CD4-positive, alpha-beta T cell (primary cell): ENCODE measurements at places on chromosomes 7 and 10. TPM values are rescaled to one million over a fixed set of nuclear protein-coding genes. Genes with fewer than 3 reads are reported as not detected.

GRCh38 chr10:51786684-51787035 lies 87.3 kb upstream of the CSTF2T start:
- DNase-seq, result no peak
- H3K27me3 ChIP-seq, result no peaks in the 10 kb centered on the region
- H3K4me3 ChIP-seq, result no peak overlapping the region
- no peaks in the 10 kb centered on the region for H3K4me1 ChIP-seq
- H3K36me3 ChIP-seq, result no peaks in the 10 kb centered on the region
- H3K27ac ChIP-seq, result no peak overlapping the region

- H3K4me3 ChIP-seq, result no peak overlapping the region
- no peaks in the 10 kb centered on the region for H3K4me1 ChIP-seq
- no peak overlapping the region for H3K27ac ChIP-seq
- DNase-seq, result no peak
- H3K36me3 ChIP-seq, result no peaks in the 10 kb centered on the region
- H3K27me3 ChIP-seq, result peaks cover 33% of the 10 kb centered on the region
Observed at GRCh38 chr10:111222961-111223360, 146.1 kb downstream of the ADRA2A start.

GRCh38 chr10:126930131-126930882 lies 25.1 kb downstream of the DOCK1 start:
- H3K36me3 ChIP-seq, result no peaks in the 10 kb centered on the region
- H3K27ac ChIP-seq, result no peak overlapping the region
- no peaks in the 10 kb centered on the region for H3K27me3 ChIP-seq
- no peak overlapping the region for H3K4me3 ChIP-seq

NODAL gene
- total RNA-seq, result not detected

DNA sequence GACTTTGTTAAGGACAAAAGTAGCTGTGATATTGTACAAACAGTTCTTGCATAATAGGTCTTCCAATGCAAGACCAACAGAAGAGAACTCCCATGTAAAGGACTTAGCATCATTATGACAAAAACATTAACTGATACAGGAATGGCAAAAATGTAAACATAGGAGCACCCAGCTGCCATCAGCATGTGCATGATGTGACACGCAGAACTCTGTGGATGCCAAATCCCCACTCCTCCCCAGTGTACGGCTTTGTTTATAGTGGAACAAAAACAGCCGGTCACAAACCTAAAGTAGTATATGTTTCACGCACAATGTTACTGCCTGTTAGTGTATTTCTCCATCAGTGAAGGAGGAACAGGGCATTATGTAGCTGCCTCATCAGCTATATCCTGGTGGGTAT lies 316.0 kb upstream of the AOAH start:
- no peak for DNase-seq
- H3K4me1 ChIP-seq, result no peaks in the 10 kb centered on the region
- no peak overlapping the region for H3K27ac ChIP-seq
- H3K36me3 ChIP-seq, result peaks cover 6% of the 10 kb centered on the region

- H3K27me3 ChIP-seq, result no peaks in the 10 kb centered on the region
- H3K4me1 ChIP-seq, result peaks cover 97% of the 10 kb centered on the region
- H3K27ac ChIP-seq, result peak overlapping the region; percentile 75
Observed at GRCh38 chr10:104330168-104331110, 7.8 kb downstream of the ITPRIP start.

- no peak overlapping the region for H3K27ac ChIP-seq
- H3K36me3 ChIP-seq, result peaks cover 34% of the 10 kb centered on the region
- no peak overlapping the region for H3K4me3 ChIP-seq
- no peaks in the 10 kb centered on the region for H3K27me3 ChIP-seq
Observed at GRCh38 chr10:99693933-99694583, 34.7 kb downstream of the ENTPD7 start.

GRCh38 chr10:33550811-33551210 lies 216.3 kb upstream of the NRP1 start:
- H3K4me3 ChIP-seq, result no peak overlapping the region
- peaks cover 9% of the 10 kb centered on the region for H3K27me3 ChIP-seq
- DNase-seq, result no peak
- H3K36me3 ChIP-seq, result no peaks in the 10 kb centered on the region
- H3K4me1 ChIP-seq, result no peaks in the 10 kb centered on the region

DNA sequence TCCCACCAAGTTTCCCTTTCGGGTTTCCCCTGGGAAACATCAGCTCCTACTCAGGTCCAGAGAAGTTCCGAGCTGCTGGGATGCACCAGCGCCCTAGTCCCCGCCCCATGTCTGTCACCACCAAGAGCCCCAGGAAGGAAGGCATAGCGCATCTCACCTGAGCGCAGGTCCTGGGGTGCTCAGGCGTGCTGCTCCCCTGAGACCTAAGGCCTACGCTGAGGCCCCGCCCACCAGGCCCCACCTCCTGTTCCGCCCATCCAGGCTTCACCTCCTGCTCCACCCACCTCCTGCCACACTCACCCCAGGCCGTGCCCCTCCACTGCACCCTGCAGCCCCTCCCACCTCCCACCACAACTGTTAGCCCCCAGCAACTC lies 1.2 kb upstream of the TFR2 start:
- no peak overlapping the region for H3K4me3 ChIP-seq
- H3K36me3 ChIP-seq, result no peaks in the 10 kb centered on the region
- no peaks in the 10 kb centered on the region for H3K27me3 ChIP-seq
- H3K27ac ChIP-seq, result no peak overlapping the region
- DNase-seq, result no peak

DNA sequence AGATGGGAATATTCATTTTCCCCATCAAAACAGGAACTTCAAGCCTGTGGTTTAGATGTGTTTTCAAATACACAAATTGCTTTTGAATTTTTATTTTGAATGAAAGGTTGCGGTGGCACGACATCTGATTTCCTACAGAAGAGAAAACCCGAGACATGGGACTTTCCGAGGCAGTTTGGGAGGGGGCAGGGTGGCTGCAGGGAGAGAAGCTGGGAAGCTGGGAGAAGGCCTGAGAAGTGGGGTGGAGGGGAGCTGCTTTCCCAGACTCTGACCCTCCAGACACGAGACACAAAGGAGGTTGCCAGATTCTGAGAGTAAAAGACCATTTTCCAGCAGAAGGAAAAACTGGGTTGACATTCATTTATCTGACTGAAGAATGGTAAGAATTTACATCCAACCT lies 19.6 kb downstream of the TMEM176A start:
- H3K27ac ChIP-seq, result no peak overlapping the region
- no peaks in the 10 kb centered on the region for H3K36me3 ChIP-seq
- DNase-seq, result no peak
- no peaks in the 10 kb centered on the region for H3K4me1 ChIP-seq
- H3K27me3 ChIP-seq, result no peaks in the 10 kb centered on the region

GRCh38 chr10:72794260-72794659 lies 99.3 kb upstream of the OIT3 start:
- H3K27me3 ChIP-seq, result no peaks in the 10 kb centered on the region
- no peak overlapping the region for H3K4me3 ChIP-seq
- no peak overlapping the region for H3K27ac ChIP-seq

NET1 gene
- 29.0 TPM for total RNA-seq

C1QL3 gene
- total RNA-seq, result not detected

DNA sequence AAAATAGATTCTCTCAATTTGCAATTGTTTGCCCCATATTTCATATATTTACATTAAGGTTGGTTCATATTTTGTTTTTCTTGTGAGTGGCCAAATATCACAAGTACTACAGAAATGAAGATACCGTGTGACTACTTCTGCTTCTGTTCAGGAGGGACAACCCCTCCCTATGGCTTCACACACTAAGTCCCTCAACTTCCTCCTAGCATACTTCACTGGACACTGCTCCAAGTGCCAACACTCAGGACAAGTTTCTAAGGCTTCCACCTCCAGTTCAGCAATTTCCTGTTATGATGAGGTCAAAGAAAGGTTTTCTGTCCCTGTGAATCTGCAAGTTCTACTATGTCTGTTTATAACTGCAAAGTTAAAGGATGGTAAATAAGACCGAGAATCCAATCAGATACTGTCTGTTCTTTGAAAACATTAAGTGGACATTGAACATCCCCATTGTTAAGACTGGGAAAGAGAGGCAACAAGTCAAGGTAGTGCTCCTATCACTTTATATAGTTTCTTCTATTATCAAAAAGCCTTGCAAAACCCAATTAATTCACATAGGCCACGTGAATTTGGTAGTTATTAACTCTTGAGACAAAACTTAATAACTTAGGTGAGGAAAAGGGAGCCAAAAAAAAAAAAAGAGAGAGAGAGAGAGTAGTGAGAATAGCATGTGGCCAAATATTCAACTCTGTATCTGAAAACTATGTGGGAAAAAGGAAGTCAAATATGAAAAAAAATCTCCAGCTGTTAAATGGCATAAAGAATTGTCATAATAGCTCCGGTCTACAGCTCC lies 81.3 kb upstream of the DKK1 start:
- H3K4me1 ChIP-seq, result no peaks in the 10 kb centered on the region
- H3K27ac ChIP-seq, result no peak overlapping the region
- no peaks in the 10 kb centered on the region for H3K27me3 ChIP-seq

HPSE2 gene
- total RNA-seq, result not detected

- no peak overlapping the region for H3K4me3 ChIP-seq
- no peak overlapping the region for H3K27ac ChIP-seq
- H3K36me3 ChIP-seq, result no peaks in the 10 kb centered on the region
- no peak for DNase-seq
Observed at GRCh38 chr10:122814493-122814892, 31.2 kb downstream of the CUZD1 start.

CLCN1 gene
- total RNA-seq, result not detected

MAGI2 gene
- not detected for total RNA-seq

DNA sequence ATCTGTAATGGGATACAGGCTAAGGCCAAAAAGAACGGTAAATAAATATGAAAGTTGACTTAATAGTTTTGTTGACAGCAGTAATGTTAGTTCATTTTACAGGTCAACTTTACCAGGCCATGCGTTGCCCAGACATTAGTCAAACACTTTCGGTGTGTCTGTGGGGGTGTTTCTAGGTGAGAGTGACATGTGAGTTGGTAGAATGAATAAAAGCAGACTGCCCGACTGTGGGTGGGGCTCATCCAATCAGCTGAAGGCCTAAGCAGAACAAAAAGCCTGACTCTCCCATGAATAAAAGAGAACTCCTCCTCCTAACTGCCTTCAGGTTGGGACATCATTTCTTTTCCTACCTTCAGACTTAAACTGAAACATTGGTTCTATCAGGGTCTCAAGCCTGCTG lies 132.3 kb downstream of the MTPAP start:
- H3K27ac ChIP-seq, result no peak overlapping the region
- H3K4me1 ChIP-seq, result peaks cover 6% of the 10 kb centered on the region
- H3K27me3 ChIP-seq, result peaks cover 2% of the 10 kb centered on the region
- H3K4me3 ChIP-seq, result no peak overlapping the region

DNA sequence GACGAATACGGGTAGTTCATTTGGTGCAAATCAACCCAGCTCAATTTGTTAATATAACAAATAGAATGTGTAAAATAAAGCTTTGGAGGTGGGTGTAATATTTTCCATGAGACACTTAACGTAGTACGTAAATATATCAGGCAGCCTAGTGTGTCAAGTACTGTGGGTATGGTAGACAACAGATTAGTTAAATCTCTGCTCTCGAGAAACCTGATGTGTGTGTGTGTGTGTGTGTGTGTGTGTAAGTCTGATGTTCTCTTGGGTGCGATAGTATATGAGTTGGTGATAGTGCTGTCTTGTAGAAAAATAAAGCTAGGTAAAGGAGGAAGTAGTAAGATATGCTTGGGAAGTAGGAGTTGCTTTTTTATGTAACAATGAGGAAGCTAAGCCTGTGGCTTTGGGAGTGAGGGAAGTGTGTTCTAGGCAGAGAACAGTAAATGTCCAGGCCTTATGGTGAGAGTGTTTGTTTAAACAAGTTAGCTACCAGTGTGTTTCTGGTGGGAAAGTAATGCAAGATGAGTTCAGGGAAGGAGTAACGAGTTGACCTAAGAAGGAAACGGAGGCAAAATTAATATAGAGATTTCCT lies 26.1 kb downstream of the WAC start:
- H3K36me3 ChIP-seq, result peaks cover 64% of the 10 kb centered on the region
- no peak overlapping the region for H3K4me3 ChIP-seq
- no peak overlapping the region for H3K27ac ChIP-seq
- H3K27me3 ChIP-seq, result no peaks in the 10 kb centered on the region

GIMAP1 gene
- 8.0 TPM for total RNA-seq

ZNF22 gene
- 14.1 TPM for total RNA-seq

MUC12 gene
- 0.39 TPM for total RNA-seq

DNA sequence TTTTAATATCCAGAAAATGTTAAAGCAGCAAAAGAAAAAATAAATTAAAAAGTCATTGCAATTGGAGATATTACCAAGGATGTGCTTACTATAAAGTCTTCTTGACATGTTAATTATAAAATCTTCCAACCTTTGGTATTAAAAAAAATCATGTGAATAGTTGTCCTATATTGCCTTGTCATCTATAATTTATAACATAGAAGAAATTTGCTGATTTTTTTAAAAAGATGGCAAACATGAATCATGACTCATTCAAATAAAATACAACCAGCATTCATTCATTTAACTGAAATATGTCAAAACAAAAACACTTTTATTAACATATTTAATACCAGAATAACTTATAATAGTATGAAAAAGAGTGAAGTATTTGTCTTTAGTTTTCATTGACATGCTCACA lies 72.6 kb downstream of the MKX start:
- H3K27me3 ChIP-seq, result no peaks in the 10 kb centered on the region
- H3K4me3 ChIP-seq, result no peak overlapping the region
- no peaks in the 10 kb centered on the region for H3K36me3 ChIP-seq
- H3K27ac ChIP-seq, result no peak overlapping the region
- no peaks in the 10 kb centered on the region for H3K4me1 ChIP-seq

- no peak overlapping the region for H3K27ac ChIP-seq
- DNase-seq, result no peak
- no peaks in the 10 kb centered on the region for H3K27me3 ChIP-seq
- H3K4me1 ChIP-seq, result peaks cover 4% of the 10 kb centered on the region
- H3K4me3 ChIP-seq, result no peak overlapping the region
Observed at GRCh38 chr7:140308060-140308459, 90.3 kb downstream of the SLC37A3 start.

GRCh38 chr7:11120675-11121220 lies 147.1 kb downstream of the PHF14 start:
- H3K4me1 ChIP-seq, result no peaks in the 10 kb centered on the region
- no peak overlapping the region for H3K4me3 ChIP-seq
- H3K27ac ChIP-seq, result no peak overlapping the region
- H3K36me3 ChIP-seq, result no peaks in the 10 kb centered on the region
- H3K27me3 ChIP-seq, result no peaks in the 10 kb centered on the region
- DNase-seq, result no peak

NKX1-2 gene
- not detected for total RNA-seq

OR2A12 gene
- total RNA-seq, result not detected

- no peak overlapping the region for H3K4me3 ChIP-seq
- no peaks in the 10 kb centered on the region for H3K36me3 ChIP-seq
- DNase-seq, result no peak
Observed at GRCh38 chr7:147411096-147411495, 1179.5 kb upstream of the C7orf33 start.

OGA gene
- total RNA-seq, result 395 TPM

DNA sequence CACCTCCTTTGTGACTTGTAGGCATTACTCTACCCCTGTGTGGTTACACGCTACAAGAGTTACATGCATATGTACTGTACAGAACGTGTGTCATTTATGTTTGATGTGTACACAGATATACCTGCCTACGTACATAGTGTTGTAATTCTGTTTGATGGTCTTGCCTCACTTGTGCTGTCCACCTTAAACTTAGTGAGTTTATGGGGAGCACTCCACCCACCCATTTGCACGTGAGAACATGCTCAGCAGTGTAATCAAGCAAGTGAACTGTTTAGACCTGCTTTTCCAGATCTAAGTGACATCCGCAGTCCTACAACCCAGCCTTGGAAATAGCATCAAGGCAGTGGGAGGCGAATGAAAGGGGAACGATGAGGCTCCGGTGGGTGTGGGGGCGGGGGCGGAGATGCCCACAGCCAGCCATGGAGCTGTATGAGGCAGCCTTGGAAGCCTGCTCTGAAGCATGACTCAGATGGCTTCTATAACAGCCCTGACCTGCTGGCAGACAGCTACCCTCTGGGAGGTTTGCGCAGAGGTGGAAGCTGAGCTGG lies 52.1 kb downstream of the SUFU start:
- no peak for DNase-seq
- H3K36me3 ChIP-seq, result peaks cover 15% of the 10 kb centered on the region
- H3K4me3 ChIP-seq, result no peak overlapping the region
- H3K27me3 ChIP-seq, result no peaks in the 10 kb centered on the region
